ENCODE measurements at places on chromosomes 2 and 18.

- ATAC-seq = no peak
Observed at GRCh38 chr2:15253247-15253646, 307.9 kb downstream of the NBAS start.

DNA sequence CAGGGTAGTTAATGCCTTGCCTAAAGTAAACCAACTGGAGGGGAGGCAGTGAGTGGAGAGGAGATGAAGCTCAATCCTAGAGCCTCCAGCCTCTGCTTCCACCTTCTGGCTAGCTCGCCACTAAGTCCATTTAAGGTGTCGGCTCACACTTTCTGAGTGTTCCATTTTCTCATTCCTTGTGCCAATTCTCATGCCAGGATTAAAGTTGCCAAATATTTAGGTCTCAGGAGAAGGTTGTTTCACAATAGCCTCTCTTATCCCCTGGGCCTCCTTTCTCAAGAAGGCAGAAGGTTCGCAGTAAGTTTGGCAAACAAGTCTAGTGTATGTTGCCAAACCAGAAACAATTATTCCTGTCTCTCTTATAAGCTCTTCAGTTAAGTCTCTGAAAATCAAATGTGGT, 57.2 kb downstream of the TACR1 start:
- no peak for ATAC-seq

DNA sequence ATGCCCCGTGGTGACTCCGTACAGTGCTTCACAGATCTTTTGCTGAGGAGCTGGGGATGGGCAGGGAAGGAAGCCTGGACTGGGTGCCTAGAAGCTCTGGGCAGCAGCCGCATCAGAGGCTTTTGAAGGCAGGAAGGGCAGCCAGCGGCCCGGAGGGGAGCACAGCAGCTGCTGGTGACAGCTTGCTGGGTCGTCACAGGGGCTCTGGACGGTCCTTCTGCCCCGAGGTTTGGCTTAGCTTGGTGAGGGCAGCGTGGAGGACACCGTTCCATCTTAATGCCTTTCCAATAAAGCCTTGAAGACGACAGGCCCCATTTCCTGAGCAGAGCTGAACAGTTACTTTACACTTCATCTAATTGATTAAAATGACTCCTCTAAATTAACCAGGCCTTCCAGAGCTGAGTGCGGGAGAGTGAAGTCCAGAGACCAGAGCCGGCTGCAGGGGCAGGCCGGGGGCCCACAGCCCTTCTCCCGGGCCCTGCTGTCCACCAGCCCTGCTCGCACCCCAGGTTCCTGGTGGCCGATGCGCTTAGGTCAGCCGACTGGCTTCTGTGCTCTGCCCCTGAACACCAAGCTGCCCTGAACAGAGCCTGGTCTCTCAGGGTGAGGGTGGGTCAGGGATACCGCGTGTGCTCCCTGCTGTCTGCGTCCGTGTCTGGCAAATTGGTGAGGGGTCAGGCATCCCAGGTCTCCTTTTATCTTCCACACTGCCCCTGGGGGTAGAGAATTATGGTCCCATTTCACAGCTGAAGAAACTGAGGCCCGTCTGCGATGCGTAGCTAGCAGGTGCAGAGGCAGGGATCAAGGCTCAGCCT, 43.5 kb downstream of the RRM2 start:
- no peak for ATAC-seq

- no peak for ATAC-seq
Observed at GRCh38 chr2:150060341-150060740, 427.1 kb downstream of the RND3 start.
